ENCODE measurements at places on chromosomes 16 and 17.

- no peak for DNase-seq
Observed at GRCh38 chr17:6919158-6919557, 76.7 kb upstream of the ALOX12 start.

- no peak for DNase-seq
Observed at GRCh38 chr16:46911038-46911437, 26.9 kb downstream of the GPT2 start.

- DNase-seq = no peak
Observed at GRCh38 chr16:12833926-12834325, 30.2 kb upstream of the CPPED1 start.

DNA sequence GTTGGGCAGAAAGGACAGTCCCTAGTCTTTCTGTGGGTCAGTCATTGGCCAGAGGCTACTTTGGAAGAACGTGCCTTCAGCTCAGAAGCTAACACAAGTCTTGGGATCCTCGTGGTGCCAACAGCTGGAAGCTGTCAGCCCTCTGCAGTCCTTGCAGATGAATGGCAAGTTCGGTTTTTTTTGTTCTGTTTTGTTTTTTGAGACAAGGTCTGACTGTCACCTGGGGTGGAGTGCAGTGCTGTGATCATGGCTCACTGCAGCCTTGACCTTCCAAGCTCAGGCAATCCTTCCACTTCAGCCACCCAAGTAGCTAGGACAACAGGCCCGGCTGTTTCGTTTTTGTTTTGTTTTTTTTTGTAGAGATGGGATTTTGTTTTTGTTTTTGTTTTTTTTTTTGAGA, 149.4 kb downstream of the SPECC1 start:
- no peak for DNase-seq

DNA sequence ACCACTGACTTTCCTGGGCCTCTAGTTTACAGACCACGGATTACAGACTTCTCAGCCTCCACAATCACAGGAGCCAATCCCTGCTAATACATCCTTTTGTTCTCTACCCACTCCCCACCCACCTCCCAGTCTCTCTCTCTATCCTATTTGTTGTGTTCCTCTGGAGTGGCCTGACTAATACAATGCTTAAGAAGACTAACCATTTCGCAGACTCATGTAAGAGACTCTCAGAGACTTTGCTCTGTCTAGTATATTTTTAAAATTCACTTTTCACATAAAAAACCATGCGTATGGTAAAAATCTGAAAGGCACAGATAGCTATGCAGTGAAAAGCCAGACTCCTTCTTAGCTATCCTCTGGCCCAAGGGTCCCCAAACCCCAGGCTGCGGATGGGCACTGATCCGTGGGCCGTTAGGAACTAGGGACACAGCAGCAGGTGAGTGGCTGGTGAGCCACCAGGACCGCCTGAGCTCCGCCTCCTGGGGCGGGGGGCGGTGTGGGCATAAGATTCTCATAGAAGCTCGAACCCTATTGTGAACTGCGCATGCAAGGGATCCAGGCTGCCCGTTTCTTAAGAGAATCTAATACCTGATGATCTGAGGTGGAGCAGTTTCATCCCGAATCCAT, 7.6 kb downstream of the PIK3R6 start:
- no peak for DNase-seq
